ENCODE measurements at places on chromosomes 16 and 17.
A peak's percentile ranks its signal among the peaks of the same experiment; 100 is the strongest.

DNA sequence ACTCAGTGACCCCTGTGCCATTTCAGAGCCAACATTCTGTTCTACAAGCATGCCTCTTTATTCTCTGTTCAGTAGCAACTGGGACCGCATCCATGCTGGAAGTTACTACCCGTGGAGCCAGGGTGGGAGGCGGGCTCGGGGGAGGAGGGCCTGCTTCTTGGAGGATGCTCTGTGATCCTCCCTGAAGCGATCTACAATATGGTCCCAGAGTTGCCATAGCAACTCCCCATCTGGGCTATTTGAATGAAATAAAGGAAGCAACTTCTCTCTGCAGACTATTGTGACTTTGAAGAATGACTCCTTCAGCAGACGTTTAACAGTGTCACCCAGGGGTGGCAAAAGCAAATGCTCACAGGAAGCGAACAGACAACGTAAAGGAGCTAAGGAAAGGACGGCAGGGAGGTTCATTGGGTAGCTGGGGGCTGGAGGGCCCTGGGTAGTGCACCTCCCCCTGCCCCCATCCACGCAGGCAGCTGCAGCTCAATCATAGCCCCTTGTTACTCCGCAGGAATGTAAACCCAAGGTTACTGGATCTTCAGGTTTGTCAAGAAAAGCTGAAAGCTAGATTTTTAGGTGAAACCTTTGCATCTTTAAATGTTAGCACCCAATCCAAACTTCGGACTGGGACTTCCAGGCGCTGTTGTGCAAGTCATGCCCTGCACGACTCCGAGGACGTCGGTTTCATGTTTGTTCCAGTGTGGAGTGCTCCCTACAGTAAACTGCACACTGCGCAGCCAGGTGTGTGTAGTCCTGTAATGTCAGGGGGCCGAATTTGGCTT, 51.1 kb upstream of the MEAK7 start:
- DNase-seq = no peak

GRCh38 chr16:3950343-3951193, 70.1 kb upstream of the CREBBP start:
- peak; percentile 87 for DNase-seq

DNA sequence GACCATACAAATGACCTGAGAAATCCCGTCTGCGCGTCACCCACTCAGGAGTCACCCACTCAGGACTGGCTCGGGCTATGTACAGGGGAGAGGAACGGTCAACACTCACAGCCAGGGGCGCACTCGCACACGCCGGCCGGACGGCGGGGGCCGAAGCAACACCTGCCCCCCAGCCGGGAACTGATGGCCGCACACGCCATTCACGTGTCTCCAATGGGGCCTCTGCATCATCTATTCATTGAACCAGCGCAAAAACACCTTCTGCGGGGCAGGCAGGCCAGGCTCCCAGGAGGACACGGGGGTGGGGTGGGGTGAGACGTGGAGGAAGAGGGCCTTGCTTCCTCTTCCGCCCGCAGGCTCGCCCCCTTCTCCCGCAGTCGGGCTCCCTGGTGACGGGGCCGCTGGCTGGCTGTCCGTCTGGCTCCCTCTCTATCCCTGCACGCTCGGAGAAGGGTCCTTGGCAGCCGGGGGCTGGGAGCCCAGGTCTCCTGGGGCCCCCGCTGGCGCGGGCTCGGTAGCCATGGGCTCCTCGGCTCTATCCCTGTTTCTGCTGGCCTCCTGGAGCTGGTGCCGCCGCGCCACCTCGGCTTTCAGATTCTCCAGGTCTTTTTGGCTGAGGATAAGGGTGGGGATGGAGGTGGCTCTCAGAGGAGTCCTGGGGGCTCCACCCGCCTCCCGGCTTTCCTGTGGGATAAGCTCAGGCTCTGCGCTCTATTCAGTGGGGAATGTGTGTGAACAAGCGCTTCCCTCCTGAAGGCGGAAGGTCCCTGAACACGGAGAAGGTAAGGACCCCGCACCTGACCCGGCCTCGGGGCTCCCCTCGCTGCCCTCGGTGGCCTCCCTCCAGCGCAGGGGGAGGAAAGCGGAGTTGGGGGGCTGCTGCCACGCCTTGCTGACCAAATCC, 21.1 kb downstream of the CLUH start:
- no peak for DNase-seq

DNA sequence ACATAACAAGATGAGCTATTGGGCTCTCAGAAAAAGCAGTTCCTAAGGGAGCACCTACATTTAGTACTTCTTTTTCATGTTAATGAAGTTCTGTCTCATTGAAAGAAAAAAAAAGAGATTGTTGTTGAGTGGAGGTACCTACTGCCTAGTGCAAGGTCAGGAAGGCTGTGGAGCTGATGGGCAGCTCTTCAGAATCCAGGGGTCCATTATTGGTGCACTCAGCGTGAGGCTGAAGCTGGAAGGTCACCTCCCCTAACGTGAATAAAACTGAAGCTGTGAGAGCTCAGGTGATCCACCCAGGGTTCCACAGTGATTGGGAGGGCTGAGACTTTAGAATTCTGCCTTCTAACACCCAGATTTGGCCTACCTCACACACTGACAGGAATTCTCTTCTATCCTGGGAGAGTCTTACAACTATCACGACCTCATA, 153.9 kb upstream of the TBX2 start:
- no peak for DNase-seq

DNA sequence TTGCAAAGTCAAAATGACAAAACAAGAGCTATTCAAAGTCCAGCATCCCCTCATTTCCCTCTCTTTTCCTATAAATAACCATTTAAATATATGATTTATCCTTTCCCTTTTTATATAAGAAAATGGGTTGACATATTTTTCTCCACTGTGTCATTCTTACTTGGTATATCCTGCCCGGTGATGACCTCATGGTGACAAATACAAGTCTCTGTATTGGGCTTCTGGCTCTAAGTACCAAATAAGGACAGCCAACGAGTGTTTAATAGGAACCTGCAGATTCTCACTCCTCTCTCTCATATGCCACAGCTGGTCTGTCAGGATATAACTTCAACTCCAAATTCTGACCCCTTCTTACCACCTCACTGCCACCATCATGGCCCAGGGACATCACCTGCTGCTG, 25.5 kb upstream of the CBLN1 start:
- no peak for DNase-seq

DNA sequence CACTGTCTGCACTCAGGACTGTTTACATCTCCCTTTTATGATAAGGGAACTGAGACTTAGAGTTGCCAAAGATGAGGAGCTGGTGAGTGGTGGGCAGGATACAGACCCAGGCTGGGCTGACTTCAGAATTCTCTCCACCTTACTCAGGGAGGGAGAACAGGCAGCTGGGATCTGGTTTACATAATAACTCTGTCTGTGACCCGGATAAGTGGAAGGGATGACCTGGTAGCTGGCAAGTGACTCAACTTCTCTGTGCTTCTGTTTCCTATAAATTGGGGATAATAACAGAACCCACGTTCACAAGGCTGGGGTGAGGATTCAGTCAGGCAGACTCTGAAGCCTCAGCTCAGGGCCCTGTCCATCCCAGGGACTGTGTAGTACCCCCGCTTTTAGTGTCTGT, 2.6 kb downstream of the SNX20 start:
- DNase-seq = no peak

GRCh38 chr16:56143666-56144065, 47.6 kb upstream of the GNAO1 start:
- no peak for DNase-seq

- no peak for DNase-seq
Measured at GRCh38 chr16:83958137-83958845, 5.3 kb downstream of the OSGIN1 start.

DNA sequence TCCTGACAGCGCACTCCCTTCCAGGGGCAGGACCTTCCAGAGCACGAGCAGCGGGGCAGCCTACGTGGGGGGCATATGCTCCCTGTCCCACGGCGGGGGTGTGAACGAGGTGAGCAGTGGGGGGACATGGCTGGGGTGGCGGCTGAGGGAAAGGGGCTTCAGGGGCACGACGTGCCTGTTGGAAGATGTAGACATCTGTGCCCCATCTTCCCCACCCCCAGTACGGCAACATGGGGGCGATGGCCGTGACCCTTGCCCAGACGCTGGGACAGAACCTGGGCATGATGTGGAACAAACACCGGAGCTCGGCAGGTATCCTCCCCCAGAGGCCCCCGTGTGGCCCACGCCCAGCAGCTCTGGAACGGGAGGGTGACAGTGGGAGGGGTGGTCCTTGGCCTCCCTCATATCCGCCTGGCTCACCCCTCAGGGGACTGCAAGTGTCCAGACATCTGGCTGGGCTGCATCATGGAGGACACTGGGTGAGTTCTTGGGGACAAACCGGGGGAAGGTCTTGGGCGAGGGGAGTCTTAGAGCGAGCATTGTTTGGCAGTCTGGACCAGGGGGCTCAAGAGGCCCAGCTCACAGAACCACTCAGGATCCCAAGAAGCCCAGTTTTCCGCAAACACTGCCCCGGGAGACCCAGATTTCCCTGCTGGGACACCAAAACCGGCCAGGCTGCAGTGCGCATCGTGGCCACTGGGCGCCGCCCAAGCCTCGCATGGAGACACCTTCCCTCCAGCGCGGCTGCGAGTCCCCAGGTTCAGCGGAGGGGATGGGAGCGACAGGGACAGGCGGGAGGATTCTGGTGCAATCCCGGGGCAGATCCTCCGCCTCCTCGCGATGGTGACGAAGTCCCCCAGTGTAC, 15.7 kb downstream of the ADAM11 start:
- peak; percentile 84 for DNase-seq

DNA sequence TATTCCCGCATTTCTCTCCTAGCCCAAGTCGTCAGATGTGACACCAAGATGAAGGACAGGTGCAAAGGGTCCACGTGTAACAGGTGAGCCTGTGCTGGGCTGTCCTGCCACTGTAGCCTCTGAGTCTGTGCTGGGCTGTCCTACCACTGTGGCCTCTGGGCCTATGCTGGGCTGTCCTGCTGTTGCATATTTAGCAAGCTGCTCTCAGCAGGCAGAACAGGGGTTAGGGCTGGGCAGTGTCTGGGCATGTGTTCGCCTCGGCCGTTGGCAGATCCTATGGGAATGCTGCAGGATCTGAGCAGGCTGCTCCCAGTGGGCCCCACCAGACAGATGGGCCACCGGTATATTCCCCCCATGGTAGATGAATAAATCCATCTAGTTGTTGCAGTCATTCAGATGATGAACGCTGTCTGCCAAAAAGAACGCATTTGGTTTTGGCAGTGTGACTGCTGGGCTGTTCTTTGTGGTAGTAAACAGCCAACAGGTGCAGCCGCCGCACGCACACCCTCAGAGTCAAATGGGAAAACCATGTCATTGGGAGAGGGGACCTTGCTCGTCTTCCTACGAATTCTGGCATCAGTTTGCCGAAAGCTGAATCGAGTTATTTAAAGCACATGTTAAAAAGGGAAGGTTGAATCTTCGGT, 49.2 kb downstream of the CRISPLD2 start:
- no peak for DNase-seq

GRCh38 chr17:17315142-17315821, 12.1 kb downstream of the NT5M start:
- DNase-seq = no peak

- DNase-seq = no peak
Measured at GRCh38 chr16:66905633-66906539, 12.8 kb downstream of the CDH16 start.

DNA sequence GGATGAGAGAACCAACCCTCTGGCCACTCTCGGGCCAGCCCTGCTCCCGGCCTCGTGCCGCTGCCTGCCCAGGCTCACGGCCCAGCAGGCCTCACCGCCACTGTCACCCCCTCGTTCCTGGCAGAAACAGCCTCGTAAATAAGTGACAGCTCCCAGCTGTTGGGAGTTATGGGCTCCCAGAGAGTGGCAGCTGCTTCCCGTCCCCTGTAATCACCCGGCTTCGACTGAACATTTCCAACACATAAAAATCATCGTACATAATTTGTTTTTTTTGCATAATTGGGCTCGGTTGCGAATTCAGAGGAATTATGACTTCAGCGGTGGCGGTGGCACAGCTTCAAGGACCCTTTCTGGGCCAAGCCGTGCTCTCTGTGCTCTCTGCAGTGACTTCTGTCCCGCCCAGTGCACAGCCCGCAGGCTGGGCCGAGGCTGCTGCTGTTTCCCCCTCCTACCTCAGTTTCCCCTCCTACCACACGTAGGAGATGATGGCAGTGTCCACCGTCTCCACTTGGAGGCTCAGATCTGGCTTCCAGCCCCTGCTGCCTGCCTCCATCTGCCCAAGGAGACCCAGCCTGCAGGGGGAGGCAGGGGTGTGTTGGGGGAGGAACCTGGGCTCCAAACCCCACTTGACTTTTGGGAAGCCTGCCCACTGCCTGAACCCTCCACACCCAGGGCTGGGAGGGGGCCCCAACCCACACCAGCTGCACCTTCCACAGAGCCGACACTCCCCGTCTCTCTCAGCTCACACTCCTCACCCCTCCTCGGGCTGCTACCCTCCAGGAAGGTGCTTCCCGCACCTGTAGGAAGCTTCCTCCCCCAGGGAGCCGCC, 84.9 kb downstream of the RTN4RL1 start:
- no peak for DNase-seq

DNA sequence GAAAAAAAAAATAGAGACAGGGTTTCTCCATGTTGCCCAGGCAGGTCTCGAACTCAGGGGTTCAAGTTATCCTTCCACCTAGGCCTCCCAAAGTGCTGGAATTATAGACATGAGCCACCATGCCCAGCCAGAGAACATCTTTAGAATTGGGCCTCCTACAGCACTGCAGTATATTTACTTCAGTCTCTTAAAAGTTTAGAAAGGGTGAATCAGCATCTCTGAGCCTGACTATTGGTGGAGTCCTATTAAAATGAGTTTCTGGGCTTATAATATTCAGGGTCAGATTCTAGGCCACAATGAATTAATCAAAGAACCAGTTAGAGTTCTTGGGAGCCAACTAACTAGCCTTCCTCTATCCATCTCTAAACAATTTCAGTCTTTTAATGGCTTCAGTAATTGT, 22.8 kb downstream of the TADA2A start:
- DNase-seq = no peak
